ENCODE measurements at places on chromosomes 11 and 22. TPM values are rescaled to one million over a fixed set of nuclear protein-coding genes. Genes with fewer than 3 reads are reported as not detected.

- no peak for DNase-seq
Observed at GRCh38 chr11:2563213-2564007, 118.6 kb downstream of the KCNQ1 start.

- no peak for DNase-seq
Observed at GRCh38 chr22:20117633-20118299, 740 bp upstream of the TRMT2A start.

DNA sequence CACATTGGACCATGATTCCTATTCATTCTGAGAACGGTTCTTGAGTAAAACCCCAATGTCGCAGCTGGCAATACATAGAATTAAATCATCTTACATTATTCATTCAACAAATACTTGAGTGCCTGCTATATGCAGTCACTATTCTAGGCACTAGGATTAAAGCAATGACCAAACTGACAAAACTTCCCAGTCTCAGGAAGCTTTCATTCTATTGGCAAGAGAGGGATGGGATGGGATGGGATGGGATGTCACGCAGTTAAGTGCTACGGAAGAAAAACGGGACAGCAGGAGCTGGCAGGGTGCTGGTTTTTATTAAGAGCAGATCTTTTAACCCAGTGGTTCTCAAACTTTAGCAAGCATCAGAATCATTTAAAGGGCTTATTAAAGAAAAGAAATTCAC is 2.9 kb downstream of the PAK1 start:
- DNase-seq, result no peak

GRCh38 chr11:23554002-23554401 is 693.7 kb upstream of the CCDC179 start:
- DNase-seq, result no peak

PRG3 gene
- total RNA-seq, result not detected

DNA sequence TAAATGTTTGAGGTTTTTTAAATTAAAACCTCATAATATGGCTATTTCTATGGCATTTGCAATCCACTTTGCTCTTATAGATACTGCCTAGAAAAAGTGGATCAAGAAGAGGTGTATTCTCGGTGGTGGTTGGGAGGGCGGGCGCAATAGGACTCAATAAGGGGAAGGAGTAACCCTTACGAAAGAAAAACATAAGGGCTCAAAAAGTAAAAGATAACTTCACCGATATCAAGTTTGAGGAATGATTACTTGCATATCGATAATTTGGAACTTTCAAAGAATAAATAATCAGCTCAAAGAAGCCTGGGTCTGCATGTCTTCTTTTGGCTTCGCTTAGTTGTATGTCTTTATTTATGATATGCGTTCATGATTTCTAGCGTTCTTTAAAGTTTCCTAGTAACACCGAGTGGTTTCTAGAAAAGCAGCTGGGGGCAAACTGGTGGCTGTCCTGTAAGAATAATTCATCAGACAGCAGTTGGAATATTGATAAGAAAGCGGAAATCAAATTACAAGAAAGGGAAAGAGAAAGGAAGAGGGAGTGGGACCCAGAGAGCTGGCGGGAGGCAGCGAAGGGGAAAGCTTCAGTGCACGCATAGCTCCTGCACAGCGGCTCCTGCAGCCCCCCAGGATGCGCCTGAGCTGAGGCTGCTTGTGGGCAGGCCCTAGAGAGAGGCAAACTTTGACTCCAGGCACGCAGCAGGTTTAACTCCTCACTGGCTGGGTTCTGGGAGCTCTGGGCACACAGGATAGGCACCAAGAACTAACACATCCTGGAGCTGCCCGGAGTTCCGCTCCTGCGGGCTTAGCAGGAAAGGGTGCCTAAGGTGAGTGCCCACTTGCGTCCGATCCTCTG is 9.1 kb upstream of the FLI1 start:
- DNase-seq, result peak; percentile 62

STK33 gene
- 13.3 TPM for total RNA-seq

SOX6 gene
- total RNA-seq, result 0.62 TPM

MUC2 gene
- 0.60 TPM for total RNA-seq

DNA sequence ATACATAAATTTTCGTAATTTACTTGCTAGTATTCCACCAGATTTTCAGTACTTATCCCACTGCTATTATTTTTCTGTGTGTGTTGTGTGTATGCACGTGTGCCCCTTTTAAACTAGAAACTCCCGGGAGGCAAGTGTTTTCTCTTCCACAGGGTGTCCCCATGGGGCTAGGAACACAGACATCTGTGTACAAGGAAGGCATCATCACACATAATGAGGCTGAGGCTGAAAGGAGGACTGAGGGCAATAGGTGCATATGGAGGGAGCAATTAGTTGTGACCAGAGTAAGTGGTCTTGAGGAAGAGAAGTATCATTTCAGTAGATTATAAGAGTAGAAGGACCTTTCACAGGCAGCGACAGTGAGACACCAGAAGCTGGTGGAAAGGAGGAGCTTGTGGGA is 2.1 kb upstream of the DPAGT1 start:
- no peak for DNase-seq

DNA sequence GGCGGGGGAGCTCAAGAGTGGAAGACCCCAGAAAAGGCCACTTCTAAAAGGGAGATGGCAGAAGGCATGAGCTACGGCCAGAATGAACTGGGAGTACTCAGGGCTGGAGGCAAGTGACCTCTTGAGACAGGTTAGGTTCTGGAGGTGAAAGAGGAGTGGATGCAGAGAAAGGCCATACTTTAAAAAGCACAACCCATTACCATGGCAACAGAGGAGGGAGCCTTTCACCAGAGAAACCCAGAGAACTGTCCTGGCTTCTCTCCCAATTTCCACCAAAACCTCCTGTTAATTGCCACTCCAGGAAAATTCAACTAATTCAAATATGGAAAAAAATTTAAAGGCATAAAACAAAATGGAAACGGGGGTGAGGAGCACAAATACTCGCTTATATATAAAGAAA is 15.8 kb downstream of the A4GALT start:
- DNase-seq, result no peak

DNA sequence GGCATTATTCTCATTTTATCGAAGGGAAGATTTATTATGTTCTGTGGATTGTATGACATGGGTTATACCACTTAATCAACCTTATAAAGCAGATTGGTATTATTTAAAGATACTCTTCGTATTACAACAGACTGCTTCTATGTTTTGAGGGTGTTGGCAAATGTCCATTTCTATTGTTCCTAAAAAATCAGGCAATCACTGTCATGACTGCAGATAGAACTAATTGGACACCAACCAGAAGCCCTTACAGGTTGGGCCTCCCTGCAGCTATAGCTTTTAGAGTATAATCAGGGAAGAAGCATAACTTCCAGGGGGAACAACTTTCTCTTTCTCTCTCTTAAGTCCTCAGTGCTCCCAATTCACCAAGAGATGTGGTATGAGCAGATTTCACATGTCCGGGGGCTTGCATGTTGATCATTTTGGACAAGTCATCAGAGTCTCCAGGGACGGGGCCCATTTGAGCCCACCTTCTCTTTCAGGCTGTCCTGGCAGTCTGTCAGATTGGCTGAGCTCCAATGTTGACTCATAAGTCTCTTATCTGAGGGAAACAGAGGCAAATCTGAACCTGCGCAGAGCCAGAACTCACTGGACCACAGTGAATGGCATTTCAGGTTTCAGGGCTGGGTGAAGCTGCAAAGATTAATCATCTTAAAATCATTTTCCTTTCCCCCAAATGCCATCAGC is 264.0 kb upstream of the CCDC90B start:
- no peak for DNase-seq

TRIM48 gene
- total RNA-seq, result not detected
